ENCODE measurements at places on chromosomes 11 and 22. TPM values are rescaled to one million over a fixed set of nuclear protein-coding genes. Genes with fewer than 3 reads are reported as not detected.

The BAIAP2L2 gene
- total RNA-seq = 0.54 TPM

The GAL3ST1 gene
- 3.8 TPM for total RNA-seq

The NARS2 gene
- total RNA-seq = 10.1 TPM

The SLC5A4 gene
- 0.14 TPM for total RNA-seq

The RRP7A gene
- 54.9 TPM for total RNA-seq

The CHRNA10 gene
- 2.1 TPM for total RNA-seq

The OR6A2 gene
- 0.09 TPM for total RNA-seq

The CCDC15 gene
- 1.0 TPM for total RNA-seq

The TRIM51 gene
- not detected for total RNA-seq

The PICK1 gene
- 20.7 TPM for total RNA-seq

Measured in astrocyte (in vitro differentiated cells and primary cell).